ENCODE measurements at places on chromosomes 5 and 9. TPM values are rescaled to one million over a fixed set of nuclear protein-coding genes. Genes with fewer than 3 reads are reported as not detected.

Gene DPYSL3
- 17.0 TPM for total RNA-seq

Gene ATP10B
- total RNA-seq, result not detected

Gene ZBED3
- 2.5 TPM for total RNA-seq

Gene DMRT3
- total RNA-seq, result not detected

Gene SAXO1
- not detected for total RNA-seq

Gene IGFBPL1
- 3.1 TPM for total RNA-seq

Gene IL5
- total RNA-seq, result not detected

Gene PDE6A
- 0.08 TPM for total RNA-seq
